Midbrain (tissue), 1 donor: ENCODE measurements at places on chromosomes 13 and 19.

- no peak for DNase-seq
Measured at GRCh38 chr19:13819238-13819637, 24.0 kb downstream of the ZSWIM4 start.

DNA sequence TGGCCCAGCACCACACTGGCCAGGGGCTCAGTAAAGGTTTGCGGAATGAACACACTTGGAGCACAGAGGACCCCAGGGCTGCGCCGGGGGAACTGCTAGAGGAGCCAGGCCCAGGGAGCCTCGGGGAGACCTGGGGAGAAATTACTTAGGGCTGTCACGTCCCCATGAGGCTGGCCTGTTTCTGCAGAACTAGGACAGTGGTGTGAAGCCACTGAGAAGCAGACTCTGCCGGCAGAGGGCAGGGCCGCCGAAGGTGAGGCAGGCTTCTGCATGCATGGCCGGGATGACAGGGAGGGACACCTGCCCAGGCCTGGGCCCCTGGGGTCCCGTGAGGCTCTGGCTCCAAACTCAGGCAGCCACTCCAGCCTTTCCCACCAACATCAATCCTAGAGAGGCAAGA, 26.4 kb downstream of the ELAVL1 start:
- DNase-seq, result no peak

DNA sequence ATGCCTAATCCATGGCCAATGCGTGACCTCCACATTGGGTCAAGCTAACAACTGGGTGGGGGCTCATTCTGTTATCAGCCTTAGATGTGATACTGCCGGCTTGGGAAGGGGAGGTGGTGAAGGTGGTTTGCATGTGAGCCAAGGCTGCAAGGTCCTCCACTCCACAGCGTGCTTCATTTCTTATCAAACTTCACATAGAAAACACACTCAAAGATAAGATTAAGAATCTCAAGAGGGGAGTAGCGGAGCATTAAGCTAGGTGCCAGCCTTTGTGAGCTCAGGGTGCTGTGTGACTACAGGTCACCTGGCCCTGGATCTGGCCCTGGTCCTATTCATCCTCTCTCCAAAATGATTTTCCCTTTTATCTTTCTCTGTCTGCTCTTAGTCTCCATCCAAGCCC, 13.3 kb upstream of the ARGLU1 start:
- no peak for DNase-seq

DNA sequence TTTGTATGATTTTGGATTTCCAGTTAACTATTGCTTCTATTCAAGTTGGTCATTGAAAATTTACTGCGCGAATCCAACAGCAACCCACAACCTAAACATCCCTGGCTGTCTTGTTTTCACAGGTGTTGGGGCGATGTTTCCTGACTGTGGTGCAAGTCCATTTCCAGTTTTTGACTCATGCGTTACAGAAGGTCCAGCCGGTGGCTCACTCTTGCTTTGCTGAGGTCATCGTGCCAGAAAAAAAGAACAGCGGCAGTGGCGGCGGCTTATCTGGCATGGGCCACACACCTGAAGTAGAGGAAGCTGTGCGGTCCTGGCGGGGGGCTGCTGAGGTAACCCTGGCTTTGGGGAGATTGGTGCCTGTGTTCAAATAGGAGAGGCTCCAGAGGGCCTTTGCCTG, 45.2 kb upstream of the GPI start:
- no peak for DNase-seq

DNA sequence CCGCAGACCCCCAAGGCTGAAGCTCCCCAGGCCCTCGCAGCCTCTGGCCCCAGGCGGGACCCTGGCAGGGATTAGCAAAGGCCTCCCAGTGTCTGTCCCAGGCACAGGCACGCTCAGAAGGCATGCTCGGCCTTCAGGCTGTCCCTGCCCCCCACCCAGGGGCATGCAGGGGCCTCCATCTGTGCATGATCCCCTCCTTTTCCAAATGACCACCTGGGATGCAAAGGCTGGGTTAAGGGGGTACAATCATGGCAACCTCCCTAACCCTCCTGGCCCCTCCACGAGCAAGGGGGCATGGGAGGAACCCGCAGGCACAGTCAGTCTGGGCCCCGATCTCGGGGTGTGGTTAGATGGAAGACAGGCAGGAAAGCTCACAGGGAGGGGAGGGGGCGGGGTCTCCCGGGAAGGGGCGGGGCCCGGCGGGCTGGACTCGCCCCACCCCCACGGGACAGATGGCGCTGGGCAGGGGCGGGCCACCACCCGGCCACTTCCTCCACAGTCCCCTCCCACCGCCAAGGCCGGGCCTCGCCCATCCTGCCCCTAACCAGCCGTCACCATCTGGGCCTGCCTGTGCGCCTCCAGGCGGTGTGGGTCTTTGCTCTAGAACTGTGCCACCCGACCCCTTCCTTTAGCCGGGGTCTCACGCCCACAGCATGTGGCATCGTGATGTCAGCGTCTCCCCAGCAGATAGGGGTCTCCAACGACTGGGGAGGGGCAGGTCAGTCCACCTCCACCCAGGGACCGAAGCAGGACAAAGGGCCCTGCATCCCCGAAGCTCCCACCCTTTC, 7.0 kb upstream of the REXO1 start:
- peak; percentile 43 for DNase-seq

DNA sequence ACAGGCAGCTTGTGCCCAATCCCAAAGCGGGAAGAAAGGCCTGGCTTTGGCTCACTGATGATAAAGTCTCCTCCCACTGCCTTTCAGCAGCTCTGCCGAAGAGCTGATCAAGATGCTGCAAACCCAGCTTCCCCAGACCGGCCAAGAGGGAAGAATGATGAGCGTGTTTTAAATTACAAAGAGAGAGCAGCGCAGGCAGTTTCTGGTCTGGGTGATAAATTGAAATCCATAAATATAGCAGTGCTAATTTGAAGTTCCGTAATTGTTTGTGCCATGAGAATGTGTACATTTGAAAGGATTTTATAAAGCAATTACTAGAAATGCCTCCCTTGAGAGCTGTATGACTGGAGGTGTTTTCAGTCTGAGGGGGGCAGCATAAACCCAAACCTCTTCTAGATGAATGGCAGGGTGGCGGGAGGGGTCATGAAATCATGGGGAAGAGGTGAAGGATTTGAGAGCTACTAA, 171.8 kb downstream of the STK24 start:
- DNase-seq, result peak; percentile 29

GRCh38 chr13:85236413-85236812, 562.8 kb downstream of the SLITRK6 start:
- no peak for DNase-seq

GRCh38 chr19:53546758-53547513, 9.0 kb downstream of the ZNF331 start:
- no peak for DNase-seq

DNA sequence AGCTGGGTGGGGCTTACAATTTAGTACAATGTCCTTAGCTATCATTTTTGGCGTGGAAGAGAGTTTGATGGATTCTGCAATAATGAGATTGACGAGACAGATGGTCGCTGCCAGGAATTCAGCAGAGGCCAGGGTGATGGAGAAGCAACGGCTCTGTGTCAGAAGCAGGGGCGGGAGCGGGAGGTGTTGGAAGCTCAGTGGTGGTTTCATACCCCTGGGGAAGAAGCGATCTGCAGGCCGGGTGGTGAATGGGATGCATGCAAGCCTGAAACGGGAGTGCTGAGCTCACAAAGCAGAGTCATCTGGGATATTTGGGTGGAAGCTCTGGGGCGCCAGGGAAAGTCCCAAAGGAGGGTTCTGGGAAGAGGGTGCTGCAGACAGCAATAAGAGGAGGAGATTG, 370.8 kb downstream of the ZNF536 start:
- DNase-seq, result no peak

- DNase-seq, result no peak
Measured at GRCh38 chr19:51699170-51699569, 6.0 kb downstream of the SPACA6 start.

GRCh38 chr13:72093262-72093661, 226.3 kb upstream of the DACH1 start:
- DNase-seq, result no peak

GRCh38 chr19:2394054-2394441, 33.3 kb downstream of the TIMM13 start:
- DNase-seq, result no peak

- DNase-seq, result no peak
Measured at GRCh38 chr13:103556681-103557080, 490.5 kb upstream of the SLC10A2 start.
